ENCODE measurements at places on chromosomes 7 and 10. TPM values are rescaled to one million over a fixed set of nuclear protein-coding genes. Genes with fewer than 3 reads are reported as not detected.

Gene GPAM
- 4.2 TPM for total RNA-seq

Gene GHRHR
- not detected for total RNA-seq

Gene LBX1
- not detected for total RNA-seq

DNA sequence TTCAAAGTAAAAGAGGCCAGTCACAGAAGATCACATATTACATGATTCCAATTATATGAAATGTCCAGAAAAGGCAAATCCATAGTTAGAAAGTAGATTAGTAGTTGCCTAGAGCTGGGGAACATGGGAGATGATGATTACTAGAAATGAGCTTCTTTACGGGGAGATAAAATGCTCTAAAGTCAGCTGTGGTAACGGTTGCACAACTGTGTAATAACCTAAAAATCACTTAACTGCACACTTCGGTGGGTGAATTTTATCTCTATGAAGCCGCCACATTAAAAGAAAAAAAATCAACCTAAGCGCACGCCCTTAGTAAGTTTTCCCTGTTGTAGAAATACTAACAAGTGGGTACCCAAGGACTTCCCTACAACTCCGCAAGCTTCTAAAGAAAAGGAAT, 15.9 kb downstream of the XRCC2 start:
- H3K4me1 ChIP-seq = no peaks in the 10 kb centered on the region
- no peak overlapping the region for H3K27ac ChIP-seq
- peaks cover 3% of the 10 kb centered on the region for H3K36me3 ChIP-seq
- H3K4me3 ChIP-seq = no peak overlapping the region

DNA sequence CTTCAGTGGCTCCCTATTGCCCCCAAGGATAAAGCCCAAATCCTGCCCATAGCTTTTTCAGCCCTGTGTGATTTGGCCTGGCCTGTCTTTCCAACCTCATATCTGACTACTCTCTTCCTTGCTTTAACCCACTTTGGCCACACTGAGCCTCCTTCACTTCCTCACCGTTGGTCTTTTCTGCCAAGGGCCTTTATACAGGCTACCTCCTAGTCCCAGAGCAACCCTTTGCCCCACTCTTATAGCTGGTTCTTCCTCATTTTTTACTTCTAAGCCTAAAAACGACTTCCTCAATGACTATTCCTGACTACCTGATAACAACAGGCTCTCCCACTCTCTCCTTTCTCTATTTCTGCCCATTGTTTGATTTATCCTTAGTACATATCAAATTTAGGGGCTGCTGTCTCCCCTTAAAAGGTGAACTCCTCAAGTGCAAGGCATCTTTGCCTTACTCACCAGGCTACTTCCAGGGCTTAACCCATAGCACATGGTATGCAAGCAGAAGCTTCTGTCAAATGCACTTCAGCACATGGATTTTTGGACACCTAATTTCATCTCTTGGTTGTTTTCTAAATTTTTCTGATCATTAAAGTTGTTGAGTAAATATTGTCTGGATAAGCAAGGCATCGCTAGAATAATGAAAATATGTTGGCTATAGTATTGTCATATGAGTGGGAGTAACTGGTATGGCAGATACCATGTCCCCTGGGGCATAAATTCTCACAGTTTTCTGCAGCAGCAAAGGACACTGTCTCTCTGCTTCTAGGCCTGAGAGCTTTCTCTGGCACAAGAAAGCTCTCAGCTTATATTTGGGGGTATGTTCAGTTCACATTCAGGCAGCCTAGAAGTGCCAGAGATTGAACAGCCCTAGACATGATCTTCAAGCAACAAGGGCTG, 201.5 kb upstream of the GPR26 start:
- DNase-seq = no peak
- H3K4me1 ChIP-seq = no peaks in the 10 kb centered on the region
- H3K4me3 ChIP-seq = no peak overlapping the region
- H3K36me3 ChIP-seq = no peaks in the 10 kb centered on the region
- peaks cover 57% of the 10 kb centered on the region for H3K27me3 ChIP-seq
- no peak overlapping the region for H3K27ac ChIP-seq

DNA sequence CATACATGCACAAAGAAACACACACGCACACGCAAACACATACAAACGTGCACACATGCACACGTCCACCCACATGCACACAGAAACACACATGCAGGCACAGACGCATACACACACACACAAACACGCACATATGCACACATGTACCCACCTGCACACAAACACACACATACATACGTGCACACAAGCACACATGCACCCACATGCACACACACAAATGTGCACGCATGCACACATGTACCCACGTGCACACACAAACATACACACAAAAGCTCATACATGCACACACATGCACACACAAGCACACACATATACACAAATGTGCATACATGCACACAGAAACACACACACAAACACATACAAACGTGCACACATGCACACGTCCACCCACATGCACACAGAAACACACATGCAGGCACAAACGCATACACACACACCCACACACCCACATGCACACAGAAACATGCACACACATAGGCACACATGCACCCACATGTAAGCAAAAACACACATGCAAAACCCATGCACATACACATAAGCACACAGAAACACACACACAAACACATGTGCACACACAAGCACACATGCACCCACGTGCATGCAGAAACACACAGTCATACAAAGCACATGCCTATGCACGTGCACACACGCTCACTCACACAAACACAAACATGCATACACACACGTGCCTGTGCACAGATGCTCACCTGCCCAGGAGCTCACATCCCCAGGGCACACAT, 44.8 kb downstream of the FOXL3 start:
- H3K4me1 ChIP-seq = peaks cover 9% of the 10 kb centered on the region
- H3K4me3 ChIP-seq = no peak overlapping the region
- peaks cover 47% of the 10 kb centered on the region for H3K27me3 ChIP-seq
- DNase-seq = no peak
- no peak overlapping the region for H3K27ac ChIP-seq

DNA sequence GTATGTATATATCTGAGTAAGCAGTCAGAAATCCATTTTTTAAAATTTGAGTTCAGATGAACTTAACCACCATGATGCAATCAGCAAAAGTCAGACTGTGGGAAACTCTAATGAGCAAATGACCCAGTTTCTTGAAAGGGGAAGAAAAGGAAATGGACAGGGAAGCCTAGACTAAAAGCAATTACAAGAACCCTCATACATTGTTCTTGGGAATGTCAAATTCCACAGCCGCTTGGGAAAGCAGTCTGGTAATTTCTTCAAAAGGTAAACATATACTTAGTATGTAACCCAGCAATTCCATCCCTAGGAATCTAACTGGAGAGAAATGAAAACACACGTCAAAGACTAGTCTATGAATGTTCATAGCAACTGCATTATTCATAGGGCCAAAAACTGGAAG, 16.4 kb upstream of the FOXK1 start:
- no peak for DNase-seq
- H3K27me3 ChIP-seq = peaks cover 15% of the 10 kb centered on the region
- no peaks in the 10 kb centered on the region for H3K4me1 ChIP-seq

Measured in PC-9 (cell line).